ENCODE measurements at places on chromosomes 3 and 15. TPM values are rescaled to one million over a fixed set of nuclear protein-coding genes. Genes with fewer than 3 reads are reported as not detected.

The CAPN3 gene
- 336 TPM for total RNA-seq

The TMCO5A gene
- total RNA-seq = not detected

The TGM4 gene
- total RNA-seq = not detected

The XCR1 gene
- not detected for total RNA-seq

The VPS33B gene
- total RNA-seq = 11.0 TPM

The MDFIC2 gene
- not detected for total RNA-seq

The RFX7 gene
- 17.5 TPM for total RNA-seq

The IL20RB gene
- total RNA-seq = 5.4 TPM

The ZNF717 gene
- 21.3 TPM for total RNA-seq

The BBS4 gene
- total RNA-seq = 45.5 TPM

The RARRES1 gene
- 5.3 TPM for total RNA-seq

The GATM gene
- 743 TPM for total RNA-seq

The KLHL40 gene
- total RNA-seq = 159 TPM

The CPEB1 gene
- total RNA-seq = 1.1 TPM

The IL17RC gene
- 24.4 TPM for total RNA-seq

The IGF2BP2 gene
- 41.4 TPM for total RNA-seq

The MYO5C gene
- total RNA-seq = 11.0 TPM

The SLC38A3 gene
- total RNA-seq = 1.2 TPM

The MOBP gene
- not detected for total RNA-seq

The GP9 gene
- not detected for total RNA-seq

The FAM81A gene
- total RNA-seq = 3.0 TPM

The RARB gene
- total RNA-seq = 14.4 TPM

The ONECUT1 gene
- total RNA-seq = not detected

The SYNPR gene
- total RNA-seq = not detected

The FANCD2OS gene
- not detected for total RNA-seq

The TRAIP gene
- total RNA-seq = 1.6 TPM

The MEGF11 gene
- 0.10 TPM for total RNA-seq

The FEZF2 gene
- total RNA-seq = not detected

The GOLGA8G gene
- not detected for total RNA-seq

The CMSS1 gene
- 19.7 TPM for total RNA-seq

The HESX1 gene
- total RNA-seq = 1.5 TPM

The CHRM5 gene
- total RNA-seq = not detected

The ZNF774 gene
- total RNA-seq = 4.9 TPM

The ACAA1 gene
- total RNA-seq = 42.0 TPM

The CSPG4 gene
- total RNA-seq = 246 TPM

The GATA2 gene
- 6.3 TPM for total RNA-seq

The STARD5 gene
- 4.2 TPM for total RNA-seq
